Activated CD8-positive, alpha-beta memory T cell treated with anti-CD3 and anti-CD28 coated beads, Interleukin-2, amount 10 ng/mL, durations not matched to agents 7 days and 5 days (primary cell): ENCODE measurements at places on chromosomes 1 and 21.

DNA sequence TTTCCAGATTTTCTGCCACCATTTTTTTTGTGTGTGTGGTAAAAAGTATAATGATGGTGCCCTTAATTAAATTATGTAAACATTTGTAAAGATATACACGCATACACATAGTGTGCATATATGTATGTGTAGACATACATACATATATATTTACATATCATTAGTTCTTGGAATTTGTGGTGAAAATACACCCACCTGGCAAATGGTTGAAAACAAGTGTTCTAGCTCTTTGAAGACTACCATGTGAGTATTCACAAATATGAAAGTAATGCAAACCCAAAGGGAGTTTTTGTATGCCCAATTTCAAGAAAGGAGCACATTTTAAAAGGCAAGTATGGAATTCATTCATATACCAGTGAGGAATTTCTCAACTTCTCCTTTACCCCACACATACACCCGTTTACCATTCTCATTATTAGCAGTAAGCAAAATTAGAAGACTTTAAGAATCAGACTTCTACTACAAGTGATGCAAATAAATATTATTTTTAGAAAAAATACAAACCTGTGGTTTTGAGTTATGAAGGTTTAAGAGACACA is 8.0 kb downstream of the RABGAP1L start:
- peaks cover 49% of the 10 kb centered on the region for H3K4me1 ChIP-seq
- no peak overlapping the region for H3K27ac ChIP-seq
- DNase-seq: no peak
- H3K36me3 ChIP-seq: peaks cover 36% of the 10 kb centered on the region

- H3K36me3 ChIP-seq: peaks cover 22% of the 10 kb centered on the region
- H3K27me3 ChIP-seq: no peaks in the 10 kb centered on the region
- no peak overlapping the region for H3K4me3 ChIP-seq
- DNase-seq: peak; percentile 93
- peaks cover 27% of the 10 kb centered on the region for H3K4me1 ChIP-seq
Measured at GRCh38 chr1:25895365-25895990, 10.7 kb downstream of the STMN1 start.

DNA sequence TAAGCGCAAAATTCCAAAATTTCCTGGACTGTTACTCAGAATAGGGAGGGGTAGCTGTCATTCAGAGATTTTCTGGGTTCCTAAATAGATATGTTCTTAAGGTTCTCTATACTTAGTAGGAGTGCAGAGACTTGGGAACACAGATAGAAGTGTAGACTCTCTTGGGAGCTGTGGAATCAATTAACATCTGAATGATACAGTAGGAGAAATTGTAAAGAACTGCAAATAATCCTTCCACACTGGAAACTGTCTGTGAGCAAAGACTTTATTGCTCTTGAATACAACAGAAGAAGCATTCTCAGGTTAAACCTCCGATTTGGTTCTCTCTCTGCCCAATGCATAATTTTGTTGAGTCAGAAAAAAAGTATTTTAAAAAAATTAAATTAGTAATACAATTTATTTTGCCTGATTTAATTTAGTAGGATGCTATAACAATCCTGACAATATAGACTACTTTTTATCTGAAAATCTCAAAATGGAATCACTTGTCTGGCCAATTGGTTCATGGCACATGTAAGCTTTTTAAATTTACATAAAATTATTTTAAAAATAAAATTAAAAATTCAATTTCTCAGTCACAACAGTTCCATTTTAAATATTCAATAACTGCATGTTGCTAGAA is 1754.3 kb downstream of the PLA2G4A start:
- no peak for DNase-seq
- no peak overlapping the region for H3K27ac ChIP-seq
- H3K36me3 ChIP-seq: no peaks in the 10 kb centered on the region
- H3K4me1 ChIP-seq: no peaks in the 10 kb centered on the region

- no peak for DNase-seq
- H3K27me3 ChIP-seq: no peaks in the 10 kb centered on the region
- no peak overlapping the region for H3K27ac ChIP-seq
- H3K4me1 ChIP-seq: no peaks in the 10 kb centered on the region
Measured at GRCh38 chr1:173112129-173112528, 61.4 kb upstream of the TNFSF18 start.

GRCh38 chr1:39567302-39567701 is 9.3 kb downstream of the PABPC4 start:
- H3K27ac ChIP-seq: peak overlapping the region; percentile 2
- peaks cover 14% of the 10 kb centered on the region for H3K4me1 ChIP-seq
- no peak for DNase-seq
- H3K4me3 ChIP-seq: no peak overlapping the region
- H3K36me3 ChIP-seq: peaks cover 76% of the 10 kb centered on the region

DNA sequence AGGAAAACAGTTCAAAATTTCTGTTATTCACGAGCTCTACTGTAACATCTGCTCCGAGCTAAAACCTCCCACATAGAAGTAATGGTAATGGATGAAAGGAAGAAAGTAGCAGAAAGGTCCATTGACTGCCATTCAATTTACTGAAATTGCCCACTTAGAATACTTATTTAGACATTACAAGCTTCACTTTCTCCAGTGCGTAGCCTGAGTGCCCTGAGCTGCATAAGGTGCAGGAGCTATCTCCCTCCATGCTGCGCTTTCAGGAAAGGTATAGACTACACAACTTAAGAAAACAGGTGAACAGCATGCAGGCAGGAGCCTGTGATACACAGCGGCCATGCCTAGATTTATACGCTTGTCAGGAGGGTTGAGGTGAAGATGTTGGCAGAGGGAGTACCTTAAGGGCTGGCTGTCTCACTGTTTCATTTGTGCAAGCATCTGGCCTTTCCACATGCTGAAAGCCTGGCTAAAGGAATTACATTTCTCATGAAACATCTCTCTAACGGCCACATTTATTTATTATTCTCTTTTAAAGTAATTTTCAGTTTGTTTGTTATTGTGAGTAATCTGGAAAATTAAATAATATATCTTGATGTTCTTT is 74.7 kb downstream of the RGS18 start:
- DNase-seq: no peak
- no peak overlapping the region for H3K27ac ChIP-seq
- H3K4me3 ChIP-seq: no peak overlapping the region
- H3K27me3 ChIP-seq: no peaks in the 10 kb centered on the region
- H3K4me1 ChIP-seq: no peaks in the 10 kb centered on the region
- no peaks in the 10 kb centered on the region for H3K36me3 ChIP-seq
